ENCODE measurements at places on chromosomes 16 and 17.

GRCh38 chr17:57572062-57572461 lies 173.0 kb downstream of the CCDC182 start:
- no peak for DNase-seq

- no peak for DNase-seq
These were observed 4.0 kb downstream of the C1QTNF1 start for GRCh38 chr17:79027925-79028491.

DNA sequence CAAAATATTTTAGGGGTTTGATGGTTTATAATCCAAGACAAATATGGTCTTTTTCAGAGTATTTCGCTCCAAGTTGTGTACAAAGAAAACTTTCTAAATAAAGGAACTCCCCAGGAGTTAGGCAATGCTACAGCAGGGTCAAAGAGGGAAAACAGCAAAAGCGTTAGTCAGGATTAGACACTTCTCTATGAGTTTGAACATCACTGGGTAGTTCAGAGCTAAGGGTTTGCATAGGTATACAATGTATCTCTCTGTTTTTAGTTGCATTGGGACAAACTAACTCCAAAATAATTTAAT lies 34.8 kb downstream of the FAM20A start:
- DNase-seq: no peak

- no peak for DNase-seq
These were observed 16.7 kb downstream of the OR1D5 start for GRCh38 chr17:3046753-3047152.

DNA sequence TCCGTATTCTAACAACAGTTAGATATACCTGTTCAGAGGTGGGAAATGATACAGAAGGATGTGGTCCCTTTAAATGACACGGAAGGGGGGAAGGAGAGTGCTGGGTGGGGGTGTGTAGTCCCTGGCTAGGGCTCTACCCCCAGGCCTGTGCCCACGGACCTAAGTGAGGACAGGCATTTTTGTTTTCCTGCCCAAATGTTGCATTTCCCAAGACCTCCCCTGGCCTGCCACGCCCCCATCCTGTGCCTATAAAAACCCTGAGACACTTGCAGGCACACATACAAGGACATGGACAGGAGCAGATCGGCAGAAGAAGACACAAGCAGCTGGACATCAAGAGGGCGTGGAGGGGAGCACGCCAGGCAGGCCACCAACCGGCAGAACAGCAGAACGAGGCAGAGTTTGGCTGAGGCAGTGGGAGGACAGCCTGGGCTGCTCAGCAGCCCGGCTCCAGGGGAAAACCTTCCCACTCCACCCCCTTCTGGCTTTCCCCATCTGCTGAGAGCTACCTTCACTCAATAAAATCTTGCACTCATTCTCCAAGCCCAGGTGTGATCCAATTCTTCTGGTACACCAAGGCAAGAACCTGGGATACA lies 13.3 kb upstream of the MPP2 start:
- DNase-seq: no peak

- DNase-seq: no peak
These were observed 19.6 kb downstream of the MAP2K3 start for GRCh38 chr17:21304091-21304490.

DNA sequence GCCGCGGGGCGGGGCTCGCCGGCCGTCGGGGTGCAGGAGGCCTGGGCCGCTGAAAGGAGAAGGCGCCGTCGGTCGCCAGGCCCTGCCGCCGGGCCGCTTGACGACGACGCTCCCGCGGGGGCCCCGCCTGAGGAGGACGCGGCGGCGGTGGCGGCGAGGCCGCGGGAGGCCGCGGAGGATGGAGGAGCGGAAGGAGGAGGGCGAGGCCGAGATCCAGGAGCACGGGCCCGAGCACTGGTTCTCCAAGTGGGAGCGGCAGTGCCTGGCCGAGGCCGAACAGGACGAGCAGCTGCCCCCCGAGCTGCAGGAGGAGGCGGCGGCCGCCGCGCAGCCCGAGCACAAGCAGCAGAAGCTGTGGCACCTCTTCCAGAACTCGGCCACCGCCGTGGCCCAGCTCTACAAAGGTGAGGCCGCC lies 430 bp downstream of the HAPSTR1 start:
- DNase-seq: no peak

DNA sequence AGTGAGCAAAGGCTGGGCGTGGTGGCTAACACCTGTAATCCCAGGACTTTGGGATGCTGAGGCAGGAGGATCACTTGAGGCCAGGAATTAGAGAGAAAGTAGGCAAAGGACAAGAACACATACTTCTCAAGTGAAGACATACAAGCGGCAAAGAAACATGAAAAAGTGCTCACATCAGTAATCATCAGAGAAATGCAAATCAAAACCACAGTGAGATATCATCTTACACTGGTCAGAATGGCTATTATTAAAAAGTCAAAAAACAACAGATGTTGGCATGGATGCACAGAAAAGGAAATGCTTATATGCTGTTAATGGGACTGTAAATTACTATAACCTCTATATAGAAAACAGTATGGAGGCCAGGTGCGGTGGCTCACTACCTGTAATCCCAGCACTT lies 12.2 kb upstream of the SLX4 start:
- DNase-seq: no peak

DNA sequence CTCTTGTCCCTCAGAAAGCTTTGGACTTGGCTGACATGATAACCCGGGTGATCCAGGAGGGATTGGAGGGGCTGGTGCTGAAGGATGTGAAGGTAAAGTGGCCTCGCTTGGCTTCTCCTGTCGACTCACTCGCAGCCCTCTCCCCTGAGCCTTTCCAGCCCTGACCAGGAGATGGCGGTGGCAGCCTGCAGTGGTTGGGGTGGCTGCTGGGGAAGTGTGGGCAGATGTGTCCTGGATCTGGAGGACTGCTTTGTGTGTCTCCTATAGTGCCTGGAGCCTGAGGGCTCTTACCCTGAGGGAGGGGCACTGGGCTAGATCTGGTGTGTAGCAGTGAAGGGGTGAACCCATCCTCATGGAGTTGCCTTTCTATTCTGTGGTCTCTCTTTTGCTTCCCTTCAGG lies 17.9 kb downstream of the LIG3 start:
- peak; percentile 55 for DNase-seq

DNA sequence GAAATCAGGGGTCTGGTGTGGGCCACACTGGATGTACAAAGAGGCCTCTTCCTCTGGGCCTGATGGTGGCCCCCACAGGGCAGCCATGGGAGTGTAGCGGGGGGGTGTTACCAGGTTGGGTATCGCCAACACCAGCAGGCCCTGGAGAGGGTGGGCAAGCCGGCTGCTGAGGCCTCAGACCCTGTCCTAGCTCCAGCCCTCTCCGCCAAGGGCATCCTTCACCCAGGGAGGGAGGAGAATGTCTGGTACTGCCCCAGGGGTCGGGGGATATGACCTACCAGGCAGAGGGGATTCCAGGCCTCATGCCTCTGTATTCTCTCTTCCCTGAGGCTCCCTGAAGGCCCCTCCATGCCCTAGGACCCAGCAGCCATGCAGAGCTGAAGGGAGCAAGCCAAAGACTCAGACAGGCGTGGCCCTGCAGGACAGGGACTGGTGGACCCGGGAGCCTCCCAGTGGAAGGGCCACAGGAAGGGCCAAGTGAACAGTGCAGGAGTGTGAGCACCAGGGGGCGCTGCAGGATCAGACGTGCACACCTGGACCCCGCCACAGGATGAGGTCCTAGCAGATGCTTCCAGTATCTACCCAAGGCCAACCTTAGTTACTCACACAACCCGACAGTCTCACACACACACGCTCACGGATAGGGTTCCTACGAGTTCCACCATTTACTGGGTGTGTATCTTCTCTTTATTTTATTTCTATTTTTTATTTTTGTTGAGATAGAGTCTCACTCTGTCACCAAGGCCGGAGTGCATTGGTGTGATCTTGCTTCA lies 10.9 kb upstream of the CES4A start:
- DNase-seq: peak; percentile 73

- no peak for DNase-seq
These were observed 1.2 kb downstream of the GNA13 start for GRCh38 chr17:65055280-65055707.

GRCh38 chr16:66144641-66145040 lies 221.8 kb upstream of the CDH5 start:
- DNase-seq: no peak

- DNase-seq: no peak
These were observed 7.5 kb upstream of the KCNJ12 start for GRCh38 chr17:21368545-21369246.

- DNase-seq: no peak
These were observed 38.1 kb downstream of the MRTFB start for GRCh38 chr16:14109077-14109775.

DNA sequence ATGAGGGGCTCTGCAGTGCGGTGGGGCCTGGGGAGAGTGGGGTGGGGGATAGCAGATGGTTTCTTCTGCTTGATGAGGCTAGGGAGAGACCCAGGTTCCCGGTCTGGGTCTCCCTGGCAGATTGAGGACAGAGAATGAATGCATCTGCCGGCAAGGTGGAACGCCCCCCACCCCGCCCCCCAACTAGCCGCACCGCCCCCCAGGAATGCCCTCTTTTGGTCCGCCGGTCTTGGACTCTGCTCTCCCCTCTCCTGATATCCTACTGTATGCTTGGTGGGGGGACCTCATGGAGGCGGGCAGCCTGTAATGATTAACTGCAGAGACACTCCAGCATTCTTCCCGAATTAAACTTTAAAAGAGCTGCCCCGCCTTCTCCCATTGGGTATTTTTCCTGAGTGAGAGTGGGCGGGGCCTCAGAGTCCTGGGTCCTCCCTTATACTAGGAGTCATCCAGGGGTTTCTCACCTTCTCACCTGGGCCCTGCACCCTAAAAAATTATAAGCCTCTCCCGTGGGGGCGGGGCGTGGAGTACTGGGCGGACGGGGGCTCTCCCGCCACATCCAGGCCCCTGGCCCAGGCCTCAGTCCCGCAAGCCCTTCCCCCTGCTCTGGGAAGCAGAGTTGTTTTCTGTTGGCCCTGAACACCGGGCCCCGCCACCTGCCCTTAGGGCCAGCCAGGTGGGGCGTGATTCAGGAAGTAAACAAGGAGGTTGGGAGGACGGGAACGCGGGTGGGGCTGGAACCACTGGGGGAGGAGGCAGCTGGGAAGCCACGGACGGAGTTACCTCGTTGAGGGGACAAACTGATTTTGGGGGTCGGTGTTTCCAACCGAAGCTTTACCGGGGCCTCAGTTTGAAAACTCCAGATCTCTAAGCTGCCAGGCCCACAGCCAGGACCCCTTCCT lies 1.5 kb downstream of the GRB7 start:
- DNase-seq: no peak

GRCh38 chr17:30226878-30227277 lies 8.6 kb downstream of the SLC6A4 start:
- no peak for DNase-seq

- DNase-seq: no peak
These were observed 19.0 kb upstream of the KLHDC4 start for GRCh38 chr16:87784812-87785211.

DNA sequence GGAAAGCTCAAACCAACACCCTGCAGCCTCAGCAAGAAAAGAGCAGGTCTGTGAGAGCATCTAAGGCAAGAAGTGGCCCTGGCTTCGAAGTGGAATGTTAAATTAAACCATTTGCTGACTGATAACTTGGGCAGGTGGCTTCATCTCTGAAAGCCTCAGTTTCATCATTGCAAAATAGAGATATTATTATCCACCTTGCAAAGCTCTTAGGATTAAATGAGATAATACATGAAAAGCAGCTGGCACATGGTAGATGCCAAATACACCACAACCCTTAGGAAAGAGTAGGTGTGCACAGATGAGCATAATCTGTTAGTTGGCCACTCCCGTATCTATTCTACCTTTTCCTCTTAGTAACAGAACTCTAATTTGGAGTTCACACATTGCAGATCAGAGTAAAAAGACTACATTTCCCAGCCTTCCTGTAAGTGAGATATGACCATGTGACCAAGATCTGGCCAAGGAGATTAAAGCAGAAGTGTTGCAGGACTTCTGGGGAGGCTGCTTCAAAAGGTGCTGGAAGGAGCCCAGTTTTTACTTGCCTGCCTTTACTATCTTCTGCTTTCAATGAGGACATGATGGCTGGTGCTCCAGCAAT lies 288.7 kb downstream of the SOX9 start:
- DNase-seq: no peak

- no peak for DNase-seq
These were observed 566.4 kb upstream of the CDH11 start for GRCh38 chr16:65688301-65688700.

- no peak for DNase-seq
These were observed 21.2 kb downstream of the CLEC16A start for GRCh38 chr16:10965440-10966061.

DNA sequence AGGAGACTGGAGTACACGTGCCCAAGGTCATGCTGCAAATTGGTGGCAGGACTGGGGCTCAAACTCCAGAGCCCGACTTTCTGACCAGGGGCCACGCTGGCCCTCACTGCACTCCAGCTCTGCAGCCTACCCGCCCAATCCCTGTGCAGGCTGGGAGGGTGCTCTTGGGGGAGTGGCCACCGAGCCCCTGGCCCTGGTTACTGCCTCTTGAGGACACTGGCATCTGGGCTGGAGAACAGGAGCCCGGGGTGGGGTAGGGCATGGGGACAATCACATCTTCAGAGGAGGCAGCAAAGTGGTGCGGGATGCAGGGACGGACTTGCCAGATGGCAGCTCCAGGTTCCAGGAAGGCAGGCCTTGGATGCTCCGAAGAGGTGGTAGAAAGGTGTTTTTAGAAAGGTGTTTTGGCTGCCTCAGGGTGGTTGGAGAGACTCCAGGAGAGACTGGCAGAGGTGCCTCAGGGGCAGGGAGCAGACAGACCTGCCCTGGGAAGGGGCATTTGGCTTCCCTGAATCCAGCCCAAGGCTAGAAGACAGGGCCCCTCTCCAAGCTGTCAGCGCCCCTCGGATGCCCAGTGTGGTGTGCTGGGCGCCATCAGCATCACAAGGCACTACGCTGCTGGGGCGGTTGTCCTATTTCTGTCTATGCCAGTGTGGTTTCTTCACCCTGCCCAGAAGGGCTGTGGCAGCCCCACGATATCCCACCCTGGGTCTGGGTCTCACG lies 220.6 kb downstream of the NTN1 start:
- DNase-seq: no peak

All from stimulated activated CD8-positive, alpha-beta memory T cell treated with anti-CD3 and anti-CD28 coated beads, Interleukin-4, amount 100 ng/mL, for 4 hours (primary cell).